Astrocyte of the spinal cord (primary cell): ENCODE measurements at places on chromosomes 16 and 17.

- DNase-seq: no peak
Observed at GRCh38 chr17:40260528-40260927, 27.2 kb upstream of the CDC6 start.

- DNase-seq: no peak
Observed at GRCh38 chr17:30599428-30600059, 122.3 kb downstream of the GOSR1 start.

- no peak for DNase-seq
Observed at GRCh38 chr17:5236938-5237540, 2.4 kb upstream of the SCIMP start.

DNA sequence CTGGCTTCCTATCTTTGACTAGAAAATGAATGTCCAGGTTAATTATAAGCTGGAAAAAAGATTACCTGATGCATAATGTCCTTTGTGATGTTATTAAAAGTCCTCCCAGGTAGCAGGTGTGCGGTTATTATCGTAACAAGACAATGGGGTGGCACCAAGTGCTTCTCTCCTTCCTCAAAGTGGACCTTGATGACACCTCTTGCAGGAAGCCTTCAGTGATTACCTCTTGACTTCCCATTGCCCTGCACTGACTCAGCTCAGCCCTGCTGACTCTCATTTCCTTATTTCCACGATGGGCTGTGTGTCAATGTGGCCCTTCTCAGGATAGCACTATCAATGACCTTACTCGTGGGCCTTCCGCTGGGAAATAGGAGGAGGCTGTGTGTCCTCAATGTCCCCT is 477.4 kb upstream of the CCL2 start:
- no peak for DNase-seq

GRCh38 chr16:89572485-89573205 is 2.9 kb upstream of the CPNE7 start:
- no peak for DNase-seq

- no peak for DNase-seq
Observed at GRCh38 chr17:56774650-56775049, 59.1 kb downstream of the C17orf67 start.

DNA sequence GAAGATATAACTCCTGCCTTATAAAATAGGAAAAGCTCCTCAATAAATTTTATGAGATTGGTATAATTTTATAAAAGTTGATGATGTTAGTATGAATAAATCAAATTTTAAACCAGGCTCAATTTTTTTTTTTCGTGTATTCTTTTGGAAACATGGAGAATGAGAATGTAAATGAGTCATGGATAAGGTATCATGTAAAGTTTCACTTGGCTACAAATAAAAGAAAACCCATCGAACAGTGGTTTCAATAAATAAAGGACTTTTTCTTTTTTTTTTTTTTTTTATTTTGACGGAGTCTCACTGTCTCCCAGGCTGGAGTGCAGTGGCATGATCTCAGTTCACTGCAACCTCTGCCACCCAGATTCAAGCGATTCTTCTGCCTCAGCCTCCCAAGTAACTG is 67.3 kb downstream of the PHKB start:
- DNase-seq: peak; percentile 68

- DNase-seq: peak; percentile 66
Observed at GRCh38 chr17:28973425-28973824, 22.1 kb upstream of the PHF12 start.

GRCh38 chr17:42795465-42795864 is 3.0 kb downstream of the COA3 start:
- no peak for DNase-seq

- DNase-seq: no peak
Observed at GRCh38 chr16:9071377-9071776, 20.1 kb upstream of the HAPSTR1 start.

DNA sequence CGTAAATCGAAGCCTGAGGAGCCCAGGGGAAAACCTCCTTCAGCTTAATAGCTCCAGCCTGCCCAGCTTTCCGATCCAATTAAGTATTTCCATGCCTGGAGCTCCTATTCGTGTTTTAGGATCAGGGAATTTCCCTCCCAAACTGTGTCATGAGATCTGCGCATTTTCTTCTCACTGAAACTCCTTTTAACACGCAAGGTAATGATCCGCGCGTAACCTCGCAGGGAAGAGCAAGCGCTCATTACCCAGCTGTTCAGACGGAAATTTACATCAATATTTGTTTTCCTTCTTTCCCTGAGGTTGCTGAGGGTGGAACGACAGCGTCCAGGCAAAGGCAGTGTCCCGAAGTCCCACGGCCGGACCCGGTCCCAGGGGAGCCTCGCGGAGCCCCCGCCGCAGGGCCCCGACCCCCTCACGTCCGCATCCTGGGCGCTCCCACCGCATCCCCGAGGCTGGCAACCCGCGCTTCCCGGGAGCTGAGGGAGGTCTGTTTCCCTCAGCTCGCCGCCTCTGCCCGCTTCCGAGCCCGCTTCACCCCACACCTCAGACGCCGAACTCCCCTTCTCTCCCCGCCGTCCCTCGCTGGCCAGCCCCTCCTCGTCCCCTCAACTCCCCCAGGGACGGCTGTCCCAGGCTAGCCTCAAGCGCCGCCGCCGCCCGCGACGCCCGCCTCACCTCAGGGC is 415 bp downstream of the ABCA5 start:
- peak; percentile 45 for DNase-seq

- DNase-seq: peak; percentile 83
Observed at GRCh38 chr17:3030096-3030495, 33.3 kb downstream of the OR1D5 start.

DNA sequence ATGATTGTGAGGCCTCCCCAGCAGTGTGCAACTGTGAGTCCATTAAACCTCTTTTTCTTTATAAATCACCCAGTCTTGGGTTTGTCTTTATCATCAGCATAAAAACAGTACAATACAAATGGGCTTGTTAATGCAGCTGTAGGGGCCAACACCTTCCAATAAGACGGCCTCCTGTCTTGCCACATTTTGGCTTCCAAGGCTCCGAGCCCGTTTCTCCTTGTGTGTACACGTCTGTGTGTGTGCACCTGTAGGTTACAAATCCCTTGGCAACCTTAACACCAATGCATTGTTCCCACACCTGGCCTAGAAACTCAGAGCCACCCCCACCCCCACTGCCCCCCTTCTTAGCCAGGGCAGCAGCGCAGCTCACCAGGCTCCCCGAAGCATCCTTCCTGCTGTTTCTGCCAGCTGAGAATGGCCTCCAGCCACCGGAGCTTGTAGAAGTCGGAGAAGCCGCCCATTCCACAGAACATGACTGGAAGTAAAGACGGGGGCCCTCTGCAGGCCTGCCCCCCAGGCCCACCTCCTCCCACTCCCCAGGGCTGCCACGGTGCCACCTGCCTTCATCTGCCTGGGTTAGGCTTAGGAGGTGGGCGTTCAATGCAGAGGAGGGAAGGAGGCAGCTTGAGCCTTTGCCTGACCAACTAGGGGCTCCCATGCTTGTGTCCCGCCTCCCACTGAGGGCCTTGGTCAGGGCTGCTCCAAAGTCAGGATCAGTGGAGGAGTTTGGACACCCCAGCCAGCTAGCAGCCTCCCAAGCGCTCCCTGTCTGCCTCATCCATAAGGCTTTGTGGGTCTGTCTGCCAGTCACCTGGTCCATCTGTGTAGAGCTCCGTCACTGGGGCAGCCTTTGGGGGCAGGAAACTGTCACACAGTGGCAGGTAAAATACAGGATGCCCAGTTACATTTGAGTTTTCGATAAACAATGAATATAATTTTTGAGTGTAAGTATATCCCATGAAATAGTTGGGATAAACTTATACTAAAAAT is 10.6 kb downstream of the C16orf89 start:
- no peak for DNase-seq

DNA sequence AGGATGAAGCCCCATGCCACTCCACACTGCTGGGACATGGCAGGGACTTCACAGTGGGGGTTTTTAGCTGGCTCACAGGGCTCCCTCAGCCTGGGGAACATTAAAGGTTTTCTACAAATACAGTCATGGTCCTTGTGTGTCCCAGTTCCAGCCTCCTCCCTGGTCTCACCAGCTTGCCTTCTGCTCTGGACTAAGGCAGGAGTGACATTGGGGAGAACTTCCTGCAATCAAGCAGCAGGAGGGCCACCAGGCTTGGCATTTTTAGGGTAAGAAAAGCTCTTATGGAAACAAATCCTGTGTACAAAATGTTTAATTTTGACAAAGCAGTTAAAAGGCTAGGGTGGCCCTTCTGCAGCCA is 1.9 kb downstream of the PARD6A start:
- DNase-seq: no peak

- DNase-seq: peak; percentile 76
Observed at GRCh38 chr17:75078284-75079022, 9.3 kb upstream of the SLC16A5 start.

GRCh38 chr17:9203771-9204425 is 182.6 kb downstream of the NTN1 start:
- no peak for DNase-seq

- DNase-seq: no peak
Observed at GRCh38 chr17:37672548-37673078, 29.4 kb upstream of the DDX52 start.

GRCh38 chr17:67845374-67845773 is 20.1 kb downstream of the BPTF start:
- DNase-seq: no peak

- peak; percentile 61 for DNase-seq
Observed at GRCh38 chr16:47970291-47970931, 185.4 kb downstream of the ABCC12 start.

GRCh38 chr17:27892542-27892865 is 661 bp downstream of the LYRM9 start:
- no peak for DNase-seq
